Fibroblast of skin of back (primary cell): ENCODE measurements at places on chromosomes 2 and 18.
A peak's percentile ranks its signal among the peaks of the same experiment; 100 is the strongest.

DNA sequence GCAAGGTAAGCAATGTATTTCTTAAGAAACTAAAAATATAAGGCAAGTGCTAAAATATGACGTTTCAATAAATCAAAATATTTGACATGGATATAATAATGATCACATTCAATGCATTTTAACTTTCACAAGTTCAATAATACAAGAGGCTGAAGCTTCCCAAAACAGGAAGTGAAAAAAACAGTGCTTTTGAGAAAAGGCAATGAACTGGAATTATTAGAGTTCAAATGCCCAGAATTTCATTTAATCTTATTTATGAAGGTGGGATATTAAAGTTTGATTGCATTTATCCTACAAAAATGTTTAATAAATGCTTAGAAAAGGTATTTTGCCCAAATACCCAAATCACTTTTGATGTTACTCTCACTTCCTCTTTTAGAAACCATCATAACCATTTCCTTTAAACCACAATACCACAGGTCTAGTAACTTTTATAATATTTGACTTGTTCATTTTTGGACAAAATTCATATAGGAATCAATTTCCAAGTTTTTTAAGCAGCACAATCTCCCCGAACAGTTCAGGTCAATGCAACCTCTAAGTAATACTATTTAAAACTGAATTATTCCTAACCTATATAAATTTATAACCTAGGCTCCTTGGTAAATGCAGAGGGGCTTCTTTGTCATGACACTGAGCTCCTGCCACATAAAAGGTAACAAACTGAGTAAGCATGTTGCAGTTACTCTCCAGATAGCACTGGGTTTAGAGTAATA, 2.1 kb downstream of the NCKAP1 start:
- no peak for DNase-seq

GRCh38 chr2:130843321-130843985, 6.7 kb downstream of the ARHGEF4 start:
- DNase-seq: no peak

DNA sequence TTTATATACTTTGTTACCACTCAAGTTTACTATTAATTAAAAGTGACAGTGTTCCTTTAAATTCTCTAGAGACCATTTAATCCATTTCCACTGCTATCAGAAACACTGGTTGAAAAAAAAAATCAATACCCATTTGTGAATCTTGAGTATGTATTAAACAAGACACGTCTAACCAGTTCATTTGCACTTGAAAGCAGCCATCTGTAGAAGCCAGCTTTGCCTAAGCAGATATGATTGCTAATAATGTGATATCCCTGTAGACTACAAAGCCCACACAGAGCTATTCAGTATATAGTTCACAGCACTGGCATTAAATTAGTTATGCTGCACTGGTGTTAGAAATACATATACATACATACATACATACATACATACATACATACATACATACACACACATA, 111.8 kb upstream of the SP3 start:
- no peak for DNase-seq

GRCh38 chr18:61883547-61883946, 9.3 kb downstream of the RNF152 start:
- peak; percentile 33 for DNase-seq

DNA sequence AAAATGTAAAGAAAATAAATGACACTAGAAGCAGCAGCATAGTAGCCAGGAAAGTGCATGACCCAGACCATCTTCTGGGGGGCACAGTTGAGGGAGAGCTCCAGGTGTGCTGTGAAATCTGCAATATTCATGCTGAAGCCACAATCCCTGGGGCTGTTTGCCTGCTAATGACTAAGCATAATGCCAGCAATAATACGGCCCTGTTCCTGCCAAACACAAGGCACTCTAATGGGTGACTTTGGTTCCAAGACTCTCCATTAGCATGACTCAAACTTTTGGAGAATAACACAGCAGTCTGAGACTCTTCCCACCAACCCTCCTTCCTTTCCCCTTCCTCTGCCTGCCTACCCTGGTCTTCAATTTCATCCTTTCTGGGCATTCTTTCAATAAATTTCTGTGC, 77.9 kb upstream of the DOCK10 start:
- DNase-seq: peak; percentile 80

DNA sequence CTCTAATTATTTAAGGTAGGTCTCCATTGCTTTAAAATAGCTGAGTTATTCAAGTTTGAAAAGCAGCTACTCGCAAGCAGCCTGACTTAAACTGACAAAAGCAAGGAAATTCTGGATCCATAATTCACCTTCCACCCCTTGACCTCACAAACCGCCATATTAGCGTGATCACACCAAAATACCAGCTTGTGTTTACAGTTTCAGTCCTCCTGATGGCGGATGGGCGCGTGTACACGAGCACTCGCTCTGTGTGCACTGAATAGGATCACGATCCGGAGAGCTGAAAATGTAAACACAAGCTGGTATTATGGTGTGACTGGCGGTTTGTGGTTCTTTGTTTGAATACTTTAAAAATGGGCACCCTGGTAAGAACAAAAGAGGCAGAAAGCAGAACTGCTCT, 42.4 kb upstream of the PSMD14 start:
- no peak for DNase-seq

GRCh38 chr2:229774237-229774636, 59.9 kb upstream of the DNER start:
- DNase-seq: no peak

GRCh38 chr18:2963048-2963447, 49.9 kb downstream of the LPIN2 start:
- no peak for DNase-seq

GRCh38 chr2:132479155-132479554, 62.5 kb downstream of the GPR39 start:
- DNase-seq: peak; percentile 57

- DNase-seq: no peak
Observed at GRCh38 chr18:3720159-3720558, 270.2 kb downstream of the TGIF1 start.

GRCh38 chr18:22946217-22946616, 13.1 kb downstream of the RBBP8 start:
- no peak for DNase-seq

DNA sequence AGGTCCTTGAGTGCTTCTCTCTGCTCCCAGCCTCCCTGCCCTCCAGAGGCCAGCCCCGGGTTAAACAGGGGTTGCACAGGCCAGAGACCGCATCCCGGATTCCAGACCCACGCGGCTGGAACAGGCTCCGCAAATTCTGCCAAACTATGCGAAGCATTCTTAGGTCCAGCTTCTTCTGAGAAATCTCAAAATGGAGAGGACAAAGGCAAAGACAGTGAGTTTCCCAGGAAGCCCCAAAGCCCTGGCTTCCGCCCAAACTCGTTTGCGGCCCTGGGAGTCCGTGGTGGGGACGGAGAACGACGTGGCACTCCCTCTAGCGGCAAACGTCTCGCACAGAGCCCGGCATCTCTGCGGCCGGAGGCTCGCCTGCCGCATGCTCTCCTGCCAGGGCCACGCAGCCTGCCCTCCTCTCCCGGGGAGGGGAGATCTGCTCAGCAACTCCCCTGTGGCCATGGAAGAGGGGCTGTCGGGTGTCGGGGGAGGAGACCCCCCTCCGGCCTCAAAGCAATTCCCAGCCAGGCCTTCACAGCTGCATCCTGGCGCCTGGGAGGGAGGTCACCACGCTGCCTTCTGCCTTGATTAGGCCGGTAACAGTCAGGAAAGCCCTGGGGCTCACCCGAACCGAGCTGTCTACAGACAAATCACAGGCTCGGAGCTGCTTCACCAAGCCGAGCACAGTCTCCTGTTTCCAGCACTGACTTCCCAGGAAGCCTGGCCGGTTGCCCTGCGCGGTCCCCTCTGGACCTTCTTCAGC, 33.4 kb upstream of the KLHL29 start:
- peak; percentile 85 for DNase-seq

DNA sequence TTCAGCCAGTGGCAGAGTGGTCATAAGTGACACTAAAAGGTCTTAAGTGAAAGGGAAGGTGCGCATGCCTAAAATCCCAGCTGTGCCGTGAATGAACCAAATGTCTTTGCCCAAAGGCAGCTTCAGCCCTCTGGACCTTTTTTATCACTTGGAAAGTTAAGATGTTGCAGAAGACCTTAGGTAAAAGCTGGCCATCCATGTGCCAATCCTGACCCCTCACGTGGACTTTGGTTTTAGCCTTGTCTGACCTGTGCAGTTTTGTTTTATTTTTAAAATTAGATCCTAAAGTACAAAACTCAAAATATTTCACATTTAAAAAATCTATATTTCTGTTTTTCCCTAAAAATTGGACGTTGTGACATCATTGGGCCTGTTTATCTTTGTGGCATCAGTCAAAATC, 429.5 kb downstream of the STK39 start:
- no peak for DNase-seq

DNA sequence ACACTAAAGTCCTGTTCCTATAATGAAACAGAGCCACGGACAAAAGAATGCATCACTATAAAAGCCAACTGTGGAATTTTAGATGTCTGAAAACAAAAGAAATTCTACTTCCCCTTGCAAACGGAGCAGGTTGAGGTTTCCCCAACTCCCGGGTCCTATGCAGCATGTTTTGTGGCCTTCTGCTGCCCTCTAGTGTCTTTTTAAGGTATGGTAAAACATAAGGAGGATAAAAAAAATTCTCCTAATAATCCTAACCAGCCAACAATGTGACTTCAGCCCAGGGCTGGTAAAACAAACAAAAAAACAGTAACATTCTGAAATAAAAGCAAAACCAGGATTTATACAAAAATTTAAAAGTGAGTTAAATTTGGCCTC, 539.5 kb downstream of the NRXN1 start:
- DNase-seq: peak; percentile 65

DNA sequence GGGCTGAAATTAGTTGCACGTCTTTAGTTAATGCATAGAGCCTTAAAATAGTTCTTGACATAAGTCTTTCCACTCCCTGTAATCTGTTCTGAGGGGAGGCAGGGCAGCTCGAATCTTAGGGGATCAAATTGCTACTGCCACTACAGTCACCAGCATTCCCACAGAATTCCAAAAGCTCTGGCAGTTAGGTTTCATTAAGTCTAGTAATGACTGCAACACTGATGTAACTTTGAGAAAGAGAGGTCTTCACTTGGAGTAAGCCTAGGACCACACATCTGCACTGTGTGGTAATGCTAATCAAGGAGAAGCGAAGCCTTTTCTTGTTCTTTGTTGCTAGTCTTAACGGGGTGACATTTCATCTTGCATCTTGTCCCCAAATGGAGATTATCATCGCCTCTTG, 19.3 kb upstream of the NCK2 start:
- peak; percentile 63 for DNase-seq

GRCh38 chr2:28296904-28297303, 95.8 kb upstream of the FOSL2 start:
- peak; percentile 84 for DNase-seq

DNA sequence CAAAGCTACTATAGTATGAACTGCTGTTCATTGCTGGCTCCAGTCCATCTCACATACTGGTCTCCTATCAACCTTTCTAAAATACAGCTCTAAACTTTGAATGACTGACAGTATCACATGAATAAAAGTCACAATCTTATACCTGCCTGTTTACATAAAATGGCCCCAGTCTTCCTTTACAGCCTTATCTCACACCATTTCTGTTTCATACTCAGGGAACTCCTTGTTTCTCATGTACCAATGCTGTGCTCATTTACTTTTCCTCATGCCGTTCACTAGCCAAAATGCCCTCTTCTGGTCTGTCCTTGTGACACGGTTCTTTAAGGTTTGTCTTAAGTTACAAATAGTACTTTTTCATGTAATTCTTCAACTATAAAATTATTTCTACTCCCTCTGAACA, 6.2 kb downstream of the ATP5MC3 start:
- DNase-seq: no peak

DNA sequence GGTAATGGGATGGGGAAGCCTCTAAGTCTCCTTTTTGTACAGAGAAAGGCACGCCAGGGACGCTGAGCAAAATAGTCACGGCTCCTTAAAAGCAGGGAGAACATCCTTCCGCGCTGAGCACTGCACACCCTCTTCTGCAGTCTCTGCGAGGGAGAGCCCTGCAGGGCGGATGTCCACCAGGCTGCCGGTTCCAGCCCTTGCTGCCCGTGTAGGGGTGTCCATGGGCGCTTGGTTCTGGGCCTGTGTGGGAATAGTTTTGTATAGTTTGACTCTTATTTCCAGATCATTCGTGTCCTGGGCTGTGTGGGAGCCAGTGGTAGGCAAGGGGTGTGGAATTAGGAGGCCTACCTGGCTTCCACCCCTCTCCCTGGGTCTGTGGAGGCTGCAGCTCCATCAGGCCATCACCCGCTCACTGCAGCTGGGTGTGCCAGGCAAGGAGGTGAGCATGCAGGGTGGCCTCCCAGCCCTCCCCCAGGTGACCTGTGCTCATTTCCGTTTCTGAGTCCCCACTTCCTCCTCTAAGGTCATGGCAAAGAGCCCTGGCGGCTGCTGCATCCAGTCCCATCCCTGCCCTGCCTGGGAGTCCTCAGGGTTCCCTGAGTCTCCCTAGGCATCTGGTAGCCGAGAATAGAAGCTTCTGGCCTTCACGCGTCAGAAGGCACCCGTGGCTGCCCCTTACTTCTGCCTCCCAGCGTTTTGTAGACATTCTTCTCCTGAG, 202.6 kb downstream of the LDLRAD4 start:
- DNase-seq: no peak

DNA sequence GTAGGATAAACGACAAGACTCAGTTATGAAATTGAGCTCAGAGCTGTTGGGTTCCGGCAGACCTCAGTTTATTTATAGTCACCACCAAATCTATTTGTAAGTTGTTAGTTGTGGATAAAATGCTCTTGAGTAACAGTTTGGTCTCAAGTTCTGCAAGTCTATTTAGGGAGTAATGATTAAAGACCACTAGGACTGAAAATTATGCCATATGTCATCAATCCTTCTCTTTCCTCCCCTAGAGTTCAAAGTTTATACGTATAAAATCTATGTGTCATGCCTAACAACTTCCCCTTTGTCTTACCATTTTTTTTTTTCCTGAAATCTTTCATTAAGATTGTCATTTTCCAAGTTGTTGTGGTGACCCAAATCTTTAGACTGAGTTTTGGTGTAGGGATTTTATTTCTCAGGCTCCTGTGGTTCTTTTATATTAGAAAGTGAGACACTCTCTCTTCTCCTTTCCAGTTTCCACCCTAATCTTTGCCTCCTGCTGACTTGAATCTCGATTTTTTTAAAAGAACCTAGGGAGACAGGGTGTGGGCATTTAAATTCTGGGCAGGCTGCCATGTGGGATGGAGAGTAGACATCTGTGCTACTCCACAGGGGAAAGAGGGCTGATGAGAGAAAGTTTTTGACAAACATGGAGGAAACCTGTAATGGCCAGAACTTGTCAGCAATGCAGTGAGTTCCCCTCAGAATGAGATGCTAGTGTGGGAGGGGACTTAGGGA, 51.0 kb downstream of the LAMA3 start:
- peak; percentile 70 for DNase-seq

- DNase-seq: peak; percentile 93
Observed at GRCh38 chr2:198873503-198874471, 584.0 kb downstream of the SATB2 start.

DNA sequence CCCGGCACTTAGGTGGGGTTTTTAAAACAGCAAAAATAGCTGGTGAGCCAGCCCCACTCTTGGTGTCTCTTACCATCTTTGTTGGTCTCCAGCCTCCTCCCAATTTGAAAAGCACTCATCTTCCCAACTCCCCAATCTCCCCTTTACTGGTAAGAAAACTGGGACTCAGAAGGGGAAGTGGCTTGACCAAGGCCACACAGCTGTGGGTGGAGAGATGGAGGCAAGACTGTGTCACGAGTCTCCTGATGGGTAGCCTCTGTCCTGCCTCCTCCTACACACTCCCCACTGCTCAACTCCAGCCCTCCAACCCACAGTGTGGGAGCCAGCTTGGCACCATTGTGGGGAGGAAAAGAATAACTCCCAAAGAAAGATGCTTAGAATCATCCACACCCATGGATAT, 140.4 kb downstream of the SMAD2 start:
- no peak for DNase-seq
